AG10803 (cell line): ENCODE measurements at places on chromosomes 3 and 15.

DNA sequence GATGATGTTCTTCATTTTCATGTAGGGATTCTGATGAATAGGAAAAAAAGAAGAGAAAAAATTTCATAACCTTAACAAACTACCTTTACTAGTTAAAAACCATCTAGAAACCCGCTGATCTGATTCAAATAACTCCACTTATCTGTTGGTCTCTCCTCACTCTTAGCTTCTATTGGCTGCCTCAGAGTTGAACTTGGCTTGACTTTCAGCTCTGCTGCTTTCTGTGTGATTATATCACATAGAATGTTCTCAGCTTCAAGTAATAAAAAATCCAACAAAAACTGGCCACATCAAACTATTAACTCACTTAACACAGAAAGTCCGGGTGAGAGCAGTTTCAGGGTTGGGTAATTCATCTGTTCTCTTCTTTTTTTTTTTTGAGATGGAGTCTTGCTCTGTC lies 126.8 kb upstream of the RASGRP1 start:
- no peak for DNase-seq

- no peak for DNase-seq
Observed at GRCh38 chr3:183254487-183255347, 1.7 kb downstream of the B3GNT5 start.

DNA sequence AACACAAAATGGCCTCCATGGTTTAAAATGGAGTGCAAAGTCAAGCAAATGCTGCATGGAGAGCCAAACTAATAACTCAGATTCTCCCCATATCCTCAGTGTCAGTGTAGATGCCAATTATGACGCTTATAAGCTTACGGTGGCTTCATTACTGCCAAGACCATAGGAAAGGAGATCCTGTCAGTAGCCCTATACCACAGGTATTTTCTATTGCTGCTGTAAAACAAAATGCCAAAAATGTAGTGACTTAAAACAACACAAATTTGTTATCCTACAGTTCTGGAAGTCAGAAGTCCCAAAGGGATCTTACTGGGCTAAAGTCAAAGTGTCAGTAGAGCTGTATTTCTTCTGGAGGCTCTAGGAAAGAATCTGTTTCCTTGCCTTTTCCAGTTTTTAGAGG lies 149.8 kb upstream of the GBE1 start:
- no peak for DNase-seq

GRCh38 chr15:34613301-34613700 lies 29.9 kb upstream of the GOLGA8B start:
- DNase-seq = no peak

DNA sequence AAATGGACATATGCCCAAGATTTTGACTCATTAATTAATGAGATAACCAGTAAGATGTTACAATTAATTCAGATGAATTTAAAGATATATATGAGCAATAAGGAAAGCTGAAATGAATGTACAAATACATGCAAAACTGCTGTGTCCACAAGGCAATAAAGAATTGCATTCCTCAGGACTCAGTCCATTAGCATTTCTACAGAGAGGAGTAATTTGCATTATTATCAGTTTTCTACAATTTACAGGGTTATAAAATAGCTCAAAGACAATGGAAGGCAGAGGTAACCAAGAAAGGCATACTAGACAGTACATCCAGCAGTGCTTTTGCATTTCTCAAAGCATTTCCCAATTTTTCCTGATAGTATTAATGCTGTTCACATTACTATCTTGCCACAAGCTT lies 377.1 kb upstream of the GOLIM4 start:
- no peak for DNase-seq

GRCh38 chr3:124142389-124142970 lies 150.6 kb upstream of the ROPN1 start:
- no peak for DNase-seq

GRCh38 chr3:138479438-138479863 lies 45.0 kb downstream of the ESYT3 start:
- peak; percentile 22 for DNase-seq

DNA sequence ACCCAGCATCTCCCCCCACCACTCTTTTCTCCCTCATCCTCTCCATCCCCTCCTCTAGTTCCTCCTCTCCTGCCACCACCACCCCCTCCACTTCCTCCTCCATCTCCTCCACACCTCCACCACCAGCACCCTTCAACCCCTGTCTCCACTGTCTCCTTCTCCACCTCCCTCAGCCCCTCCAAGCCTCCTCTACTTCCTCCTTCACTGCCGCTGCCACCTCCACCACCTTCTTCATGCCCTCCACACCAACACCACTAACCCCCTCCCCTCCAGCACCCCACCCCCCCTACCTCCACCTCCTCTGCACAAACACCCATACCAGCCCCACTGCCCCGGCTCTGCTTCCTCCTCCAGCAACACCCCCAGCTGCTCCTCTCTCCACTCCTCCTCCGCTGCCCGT lies 88.0 kb downstream of the HES1 start:
- DNase-seq = no peak

DNA sequence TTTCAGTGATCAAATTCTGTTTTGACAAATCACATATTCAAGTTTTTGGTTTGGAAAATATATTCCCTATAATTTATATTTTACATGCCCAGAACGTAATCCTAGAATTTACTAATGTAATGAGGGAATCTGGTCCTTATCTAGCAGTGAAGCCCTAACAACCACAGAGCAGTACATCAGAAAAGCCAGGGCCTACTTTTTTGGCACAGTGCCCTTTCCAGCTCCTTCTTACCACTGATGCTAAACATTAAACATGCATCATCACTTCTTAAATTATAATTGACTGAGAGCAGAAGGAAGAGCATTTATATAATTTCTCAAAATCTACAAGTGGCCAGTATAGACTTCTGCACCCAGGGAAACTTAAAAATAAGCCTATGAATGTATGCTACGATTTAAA lies 66.7 kb downstream of the FBXL22 start:
- no peak for DNase-seq
